Stimulated activated CD4-positive, alpha-beta T cell treated with anti-CD3 and anti-CD28 coated beads, Interleukin-4, amount 100 ng/mL, for 1 hour (primary cell): ENCODE measurements at places on chromosomes 2 and 18.

GRCh38 chr18:23462876-23463275 lies 9.8 kb downstream of the RIOK3 start:
- no peak for DNase-seq

DNA sequence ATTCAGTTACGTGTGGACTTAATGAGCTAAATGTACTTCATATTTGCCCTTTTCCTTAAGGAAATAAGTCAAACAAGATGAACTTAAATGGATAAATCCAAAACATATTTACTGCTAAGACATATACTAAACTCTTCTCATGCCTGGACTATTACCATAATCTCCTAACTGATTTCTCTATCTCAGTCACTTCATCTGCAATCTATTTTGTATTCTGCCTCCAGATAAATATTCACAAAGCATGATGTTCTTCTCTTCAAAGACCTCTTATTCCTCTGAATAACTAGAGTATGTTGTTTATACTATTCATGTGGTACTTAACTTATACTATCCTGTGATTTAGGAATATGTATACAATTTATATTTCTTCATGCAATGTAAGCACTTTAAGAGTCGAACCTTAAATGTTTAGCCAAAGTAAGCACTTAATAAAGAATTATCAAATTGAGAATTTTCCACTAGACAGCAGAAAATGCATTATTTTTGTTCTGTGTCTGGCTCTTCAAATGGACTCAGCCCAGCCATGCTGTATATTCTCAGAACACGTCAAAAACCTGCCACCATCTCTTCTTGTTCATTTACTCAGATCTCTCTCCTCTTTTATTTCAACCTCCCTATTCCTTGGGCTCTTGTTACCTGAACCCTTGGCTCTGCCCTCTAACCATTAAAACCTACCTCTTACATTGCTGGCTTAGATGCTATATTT lies 79.9 kb upstream of the ARHGAP28 start:
- no peak for DNase-seq

- DNase-seq, result no peak
Observed at GRCh38 chr2:88220718-88221117, 50.6 kb downstream of the THNSL2 start.

DNA sequence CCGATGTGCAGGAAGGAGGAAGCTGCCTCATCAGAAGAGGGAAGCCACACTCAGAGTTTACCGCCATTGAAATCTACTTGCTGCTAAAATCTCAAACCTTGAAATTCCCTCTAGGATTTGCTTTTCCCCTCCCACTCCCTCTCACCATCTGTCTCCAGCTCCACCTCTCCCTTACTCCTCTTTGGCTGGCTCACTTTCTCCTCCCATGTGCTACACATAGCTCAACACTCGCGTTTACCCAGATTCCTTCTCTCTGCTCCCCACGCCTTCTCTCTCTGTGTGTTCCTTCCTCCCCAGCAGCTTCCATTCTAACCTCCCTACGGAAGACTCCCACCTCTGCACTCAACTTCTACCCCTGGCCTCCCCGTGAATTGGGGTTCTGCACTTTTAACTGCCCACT lies 143.1 kb downstream of the DNER start:
- DNase-seq, result no peak

DNA sequence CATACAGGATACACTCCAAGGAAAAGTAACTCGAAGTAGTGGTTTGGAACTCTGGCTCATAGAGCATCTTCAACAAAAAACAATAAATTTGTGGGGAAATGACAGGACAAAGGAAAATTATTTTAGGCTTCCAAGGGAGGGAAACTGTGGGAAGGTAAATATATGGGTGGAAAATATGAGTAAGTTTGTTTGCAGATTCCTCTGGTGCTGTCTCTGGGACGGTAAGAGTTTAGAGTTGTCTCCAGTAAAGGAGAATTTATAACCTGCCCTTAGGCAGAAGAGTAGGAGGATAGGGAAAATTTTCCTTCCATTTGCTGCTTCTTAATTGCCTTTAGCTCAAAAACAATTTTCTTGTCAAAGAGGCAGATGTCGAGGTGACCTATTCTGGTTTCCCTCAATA lies 19.3 kb downstream of the HNMT start:
- no peak for DNase-seq

DNA sequence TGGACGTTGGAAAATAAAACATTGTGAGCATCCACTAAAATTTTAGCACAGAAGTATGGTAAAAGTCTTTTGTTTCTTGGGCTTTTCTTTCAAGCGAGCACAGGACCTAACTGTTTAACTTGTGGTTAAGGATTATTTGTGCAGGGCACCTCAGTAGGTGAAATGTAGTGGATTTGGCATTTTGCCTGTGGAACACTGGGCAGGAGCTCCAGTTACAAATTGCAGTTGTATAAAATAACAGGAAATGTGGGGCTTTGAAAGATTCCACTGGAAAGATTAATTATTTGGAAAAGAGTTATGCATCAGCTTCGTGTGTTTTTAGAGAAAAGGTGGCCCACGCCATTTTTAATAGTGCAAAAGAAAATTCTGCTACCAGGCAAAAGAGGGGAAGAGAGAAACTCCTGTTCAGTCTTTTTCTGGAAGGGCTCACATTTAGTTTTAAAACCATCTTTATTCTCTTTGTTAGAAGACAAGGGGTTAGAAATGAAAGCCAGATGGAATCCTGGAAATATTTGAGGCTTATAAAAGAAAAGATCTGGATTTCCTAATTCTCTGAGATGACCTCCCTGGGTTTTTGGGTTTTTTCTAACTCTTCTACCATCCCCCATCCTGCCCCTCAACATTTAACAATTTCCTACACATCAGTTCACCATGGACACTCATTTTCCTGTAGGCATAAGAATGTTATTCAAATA lies 144.3 kb upstream of the SERTAD2 start:
- no peak for DNase-seq

DNA sequence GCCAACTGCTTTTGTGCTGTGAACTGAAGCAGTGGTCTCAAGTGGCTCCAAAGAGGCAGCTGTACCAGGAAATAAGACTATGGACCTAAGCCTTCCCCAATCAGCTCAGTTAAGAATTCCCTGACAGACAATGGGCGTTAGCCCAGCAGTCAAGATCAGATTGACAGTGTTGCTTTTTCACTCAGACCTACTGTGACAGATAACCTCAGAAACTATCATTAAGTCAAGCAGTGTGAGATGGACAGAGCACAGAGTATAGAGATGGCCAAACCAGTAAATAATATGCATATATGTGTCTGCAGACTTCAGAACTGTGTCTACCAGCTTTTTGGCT lies 215.3 kb downstream of the ZFP36L2 start:
- DNase-seq, result no peak

GRCh38 chr18:74498712-74499627 lies 2.8 kb downstream of the CNDP2 start:
- peak; percentile 77 for DNase-seq

DNA sequence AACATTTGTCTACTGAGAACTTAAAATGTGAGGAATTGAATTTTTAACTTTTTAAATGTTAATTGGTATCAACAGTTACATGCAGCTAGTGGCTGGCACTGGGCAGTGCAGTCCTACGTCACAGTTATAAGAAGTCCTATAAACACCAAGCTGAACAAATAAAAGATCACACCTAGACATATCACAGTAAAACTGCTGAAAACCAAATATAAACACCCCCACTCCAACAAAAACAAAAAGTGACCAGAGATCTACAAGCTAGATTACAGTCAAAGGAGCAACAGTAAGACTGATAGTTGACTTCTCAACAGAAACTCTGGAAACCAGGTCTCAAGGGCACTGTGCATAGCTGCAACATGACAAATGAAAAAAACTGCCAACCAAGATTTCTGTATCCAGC lies 19.4 kb downstream of the TLK1 start:
- DNase-seq, result no peak

DNA sequence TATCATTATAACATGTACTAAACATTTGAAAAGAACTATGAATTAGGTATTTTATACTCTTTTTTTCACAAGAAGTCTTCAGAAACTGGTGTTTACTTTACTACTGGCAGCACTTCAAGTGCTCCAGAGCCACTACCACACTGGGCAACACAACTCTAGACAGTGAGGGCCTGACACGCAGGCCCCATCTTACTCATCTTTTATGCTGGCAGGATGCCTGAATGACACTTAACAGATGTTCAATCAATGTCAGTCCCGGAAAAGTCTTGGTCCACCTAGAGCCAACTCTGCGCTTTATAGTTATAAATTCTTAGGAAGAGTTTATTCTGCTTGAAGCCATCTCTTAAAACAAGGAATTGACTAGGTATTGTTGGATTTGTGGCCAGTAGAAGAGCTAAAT lies 8.7 kb upstream of the WIPF1 start:
- DNase-seq, result no peak

DNA sequence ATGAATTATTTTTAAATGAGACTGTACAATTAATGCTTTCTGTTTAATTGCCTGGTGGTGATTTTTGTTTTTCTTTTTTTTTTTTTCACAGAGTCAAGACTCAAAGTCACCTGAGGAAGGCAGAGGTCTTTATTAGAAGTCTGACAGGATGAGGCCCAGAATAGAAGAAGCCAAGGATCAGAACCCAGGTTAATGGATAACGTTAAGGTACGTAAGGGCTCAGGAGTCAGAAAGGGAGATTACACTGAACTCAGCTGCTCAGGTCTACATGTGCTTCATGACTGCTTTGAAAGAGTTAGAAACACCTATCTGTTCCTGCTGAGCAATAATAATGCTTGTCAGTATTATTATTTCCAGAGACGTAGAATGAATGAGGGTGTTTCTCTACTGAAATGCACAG lies 196.5 kb downstream of the LRATD1 start:
- no peak for DNase-seq

GRCh38 chr18:45962461-45962860 lies 4.7 kb downstream of the EPG5 start:
- DNase-seq, result no peak

DNA sequence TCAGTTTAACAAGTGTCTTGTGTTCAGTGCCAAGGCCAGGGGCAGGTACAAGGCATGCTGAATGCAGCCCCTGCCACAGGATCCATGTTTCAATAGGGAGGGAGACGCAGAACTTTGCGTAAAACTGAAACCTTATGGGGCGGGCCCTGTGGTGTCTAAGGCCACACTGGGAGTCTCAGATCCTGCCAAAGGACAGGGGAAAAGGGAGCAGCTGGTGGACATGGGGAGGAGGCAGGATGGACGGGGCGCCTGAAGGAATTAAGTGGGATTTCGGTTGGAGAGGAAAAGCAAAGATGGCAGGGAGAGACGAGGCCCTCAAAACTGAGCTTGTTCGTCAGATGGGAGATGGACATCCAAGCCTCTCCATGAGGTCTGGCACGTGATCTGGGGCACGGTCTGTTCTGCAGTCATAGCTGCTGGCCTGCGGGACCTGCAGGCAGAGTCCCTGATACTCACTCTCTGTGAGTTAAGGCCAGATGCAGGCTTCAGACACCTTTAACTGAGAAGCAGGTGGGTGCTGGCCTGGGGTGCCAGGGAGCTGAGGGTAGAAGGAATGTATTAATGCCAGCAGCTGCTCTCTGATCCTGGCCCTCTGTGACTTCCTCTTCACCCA lies 48.8 kb downstream of the TCF7L1 start:
- no peak for DNase-seq

DNA sequence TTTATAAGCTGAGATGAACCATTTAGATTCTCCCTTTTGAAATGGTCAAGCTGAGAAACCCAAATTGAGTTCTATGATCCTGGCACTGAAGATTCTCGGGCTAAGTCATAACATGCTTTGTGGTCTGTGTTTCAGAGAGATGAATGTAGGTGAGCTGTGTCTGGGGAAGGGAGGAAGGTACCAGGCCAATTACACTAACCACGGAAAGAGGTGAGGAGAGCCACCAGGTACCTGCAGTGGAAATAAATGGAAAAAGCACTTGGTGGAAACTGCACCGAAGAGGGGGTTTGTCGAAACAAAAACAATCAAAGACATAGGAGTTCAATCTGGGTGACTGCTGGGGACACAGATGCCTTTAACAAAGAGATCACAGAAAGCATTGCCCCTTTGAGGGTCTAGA lies 963 bp upstream of the MRPL44 start:
- DNase-seq, result no peak

DNA sequence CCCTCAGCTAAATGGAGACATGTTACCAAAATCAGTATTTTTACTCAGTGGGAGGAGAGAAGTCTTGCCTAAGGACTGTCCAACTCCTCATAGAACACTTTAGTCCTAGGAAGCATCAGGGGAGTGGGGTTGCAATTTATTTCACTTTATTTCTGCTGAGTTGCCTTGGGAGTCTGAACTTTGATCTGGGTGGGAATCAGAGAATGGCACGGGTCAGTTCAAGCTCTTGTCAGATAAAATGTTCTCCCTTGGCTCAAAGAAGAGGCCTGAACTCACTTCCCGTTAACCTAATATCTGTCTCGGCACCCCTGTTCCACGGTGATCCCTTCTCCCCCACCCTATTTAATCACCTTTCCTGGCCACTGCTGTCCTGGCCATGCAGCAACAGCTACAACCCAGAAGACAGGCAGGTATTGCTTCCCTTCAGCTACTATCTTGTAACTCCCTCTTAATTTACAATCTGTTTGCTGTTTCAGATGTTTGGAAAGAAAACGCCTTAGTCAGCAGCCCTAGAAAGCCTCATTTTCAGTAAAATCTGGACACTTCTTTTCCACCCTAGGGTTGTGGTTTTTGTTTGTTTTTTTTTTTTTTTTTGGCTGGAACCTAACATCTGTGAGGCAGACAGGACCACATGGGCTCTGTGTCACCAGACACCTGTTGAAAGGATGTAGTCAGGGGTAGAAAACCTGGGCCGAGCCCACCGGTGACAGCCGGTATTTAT lies 52.5 kb downstream of the SERTAD2 start:
- no peak for DNase-seq

GRCh38 chr2:109229094-109229675 lies 100.2 kb downstream of the SH3RF3 start:
- no peak for DNase-seq

- no peak for DNase-seq
Observed at GRCh38 chr2:161943011-161943410, 131.0 kb downstream of the DPP4 start.

- DNase-seq, result no peak
Observed at GRCh38 chr18:55557211-55557610, 30.8 kb downstream of the TCF4 start.

DNA sequence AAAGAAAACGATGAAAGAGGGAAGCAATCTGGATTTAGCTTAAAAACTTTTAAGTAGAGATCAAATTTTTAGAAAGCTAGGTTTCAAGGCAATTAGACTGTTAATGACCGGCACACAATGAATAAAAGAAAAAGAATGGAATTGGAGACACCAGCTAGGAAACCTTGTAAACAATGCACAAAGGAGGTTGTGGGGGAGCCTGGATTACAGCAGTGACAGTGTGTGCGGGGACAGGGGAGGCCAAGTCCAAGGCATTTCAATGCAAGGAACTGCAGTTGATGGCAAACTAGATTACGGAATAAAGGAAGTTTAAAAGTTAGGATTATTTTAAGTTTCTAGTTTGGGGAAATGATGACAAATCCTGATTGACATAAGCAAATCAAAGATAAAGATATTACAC lies 74.5 kb downstream of the DTNB start:
- DNase-seq, result no peak
